ENCODE measurements at places on chromosomes 6 and 20.

DNA sequence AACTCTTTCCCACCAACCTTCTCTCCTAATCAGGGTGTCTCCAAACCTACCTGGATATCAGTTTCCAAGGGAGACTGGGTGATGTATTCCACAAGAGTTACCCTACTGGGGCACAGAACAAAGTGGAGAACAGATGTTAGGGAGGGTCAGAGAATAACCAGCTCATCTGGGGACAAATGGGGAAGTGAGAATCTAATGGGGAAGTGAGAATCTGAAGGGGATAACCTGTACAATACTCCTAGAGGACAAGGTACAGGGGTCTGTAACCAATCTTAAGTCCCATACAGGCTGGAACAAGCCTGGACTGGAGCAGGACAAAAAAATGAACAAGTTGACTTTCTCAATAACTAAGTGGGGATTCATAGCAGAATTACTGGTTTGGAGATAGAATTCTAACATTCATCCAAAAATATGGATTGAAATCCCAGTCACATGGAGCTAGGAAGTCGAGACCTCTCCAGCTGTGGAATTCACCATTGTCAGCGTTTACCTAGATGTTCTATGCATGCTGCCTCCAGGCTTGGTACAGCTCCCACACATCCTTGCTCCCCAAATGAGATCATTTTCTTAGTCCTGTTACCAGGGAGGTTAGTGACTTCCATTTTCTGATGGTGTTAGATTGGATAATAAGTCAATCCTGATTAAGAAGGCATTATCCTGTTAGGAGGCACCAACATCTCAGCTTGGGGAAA lies 214.8 kb upstream of the MOCS1 start:
- no peak for DNase-seq

DNA sequence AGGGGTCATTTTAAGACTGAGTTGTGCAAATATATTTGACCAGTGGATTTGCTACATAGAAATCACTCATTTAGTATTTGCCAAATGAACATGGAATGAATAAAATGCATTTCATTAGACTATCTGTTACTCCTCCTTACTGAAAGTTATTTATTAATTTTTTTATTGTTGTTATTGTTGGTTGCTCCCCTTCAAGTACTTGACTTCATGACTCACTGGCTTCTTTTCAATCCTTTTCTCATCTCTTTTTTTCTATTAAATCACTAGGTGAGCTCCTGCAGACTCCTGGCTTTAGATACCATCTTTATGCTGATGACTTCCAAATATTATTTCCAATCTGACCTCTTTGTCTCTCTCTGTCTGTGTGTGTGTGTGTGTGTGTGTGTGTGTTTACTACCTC lies 192.2 kb upstream of the FAM83B start:
- no peak for DNase-seq

DNA sequence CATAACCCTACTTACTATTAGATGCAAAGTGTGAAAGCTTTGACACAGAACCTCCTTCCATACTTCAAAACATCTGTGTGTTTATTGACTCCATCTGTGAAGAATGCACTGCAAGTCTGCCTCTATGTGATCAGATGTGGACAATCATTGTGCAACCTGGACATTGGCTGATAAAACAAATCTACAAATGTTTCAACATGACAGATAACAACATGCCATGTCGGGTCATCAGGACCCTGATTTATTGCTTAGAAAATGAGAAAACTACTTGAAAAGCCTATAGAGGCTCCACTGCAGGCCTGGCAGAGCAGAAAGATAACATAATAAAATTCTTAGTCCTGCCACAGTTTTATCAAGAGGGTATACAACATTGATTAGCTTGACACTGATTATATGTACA lies 1286.4 kb downstream of the GRIK2 start:
- no peak for DNase-seq

- DNase-seq, result no peak
These were observed 122.0 kb downstream of the GFRAL start for GRCh38 chr6:55449225-55449624.

DNA sequence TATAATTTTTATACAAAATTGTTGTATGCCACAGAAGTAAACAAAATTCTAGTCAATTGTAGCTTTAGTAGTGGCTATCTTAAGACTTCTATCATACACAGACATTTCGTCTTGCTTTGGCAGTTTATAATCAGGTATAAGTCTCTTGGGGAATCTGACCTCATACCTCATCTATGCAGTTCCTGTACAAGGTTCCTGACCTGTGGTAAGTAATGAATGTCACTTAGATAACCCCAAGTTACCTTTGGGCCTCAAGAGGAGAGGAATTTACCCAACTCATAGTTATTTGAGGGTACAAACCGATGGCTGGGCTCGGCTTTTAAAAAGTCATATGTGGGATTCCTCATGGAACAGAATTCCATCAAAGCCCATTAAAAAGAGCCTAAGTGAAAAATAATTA lies 58.8 kb upstream of the UNC93A start:
- no peak for DNase-seq

GRCh38 chr6:145051661-145052060 lies 683.7 kb downstream of the EPM2A start:
- DNase-seq, result no peak

DNA sequence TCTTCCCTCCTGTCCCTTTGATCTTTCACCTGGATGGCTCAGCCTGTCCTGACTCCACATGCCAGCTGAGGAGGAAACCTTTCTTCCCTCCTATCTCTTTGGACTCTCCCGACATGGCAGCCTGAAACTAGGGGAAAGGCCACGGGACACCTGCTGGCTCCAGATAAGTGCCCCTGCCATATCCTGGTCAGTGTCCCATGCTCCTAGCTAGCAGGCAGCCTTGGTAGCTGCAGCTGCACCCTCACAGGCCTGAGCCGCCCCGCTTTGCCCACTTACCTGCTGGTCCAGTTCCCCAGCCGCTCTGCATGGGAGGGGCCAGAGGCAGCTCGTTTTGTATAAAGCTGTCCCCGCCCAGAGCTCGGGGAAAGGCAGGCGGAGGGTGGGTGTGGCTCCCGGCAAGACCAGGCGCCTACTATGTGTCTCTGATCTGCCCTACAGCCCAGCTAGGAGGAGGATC lies 7.4 kb upstream of the SLC52A3 start:
- DNase-seq, result no peak

GRCh38 chr20:53748821-53749421 lies 155.3 kb upstream of the ZNF217 start:
- DNase-seq, result no peak

DNA sequence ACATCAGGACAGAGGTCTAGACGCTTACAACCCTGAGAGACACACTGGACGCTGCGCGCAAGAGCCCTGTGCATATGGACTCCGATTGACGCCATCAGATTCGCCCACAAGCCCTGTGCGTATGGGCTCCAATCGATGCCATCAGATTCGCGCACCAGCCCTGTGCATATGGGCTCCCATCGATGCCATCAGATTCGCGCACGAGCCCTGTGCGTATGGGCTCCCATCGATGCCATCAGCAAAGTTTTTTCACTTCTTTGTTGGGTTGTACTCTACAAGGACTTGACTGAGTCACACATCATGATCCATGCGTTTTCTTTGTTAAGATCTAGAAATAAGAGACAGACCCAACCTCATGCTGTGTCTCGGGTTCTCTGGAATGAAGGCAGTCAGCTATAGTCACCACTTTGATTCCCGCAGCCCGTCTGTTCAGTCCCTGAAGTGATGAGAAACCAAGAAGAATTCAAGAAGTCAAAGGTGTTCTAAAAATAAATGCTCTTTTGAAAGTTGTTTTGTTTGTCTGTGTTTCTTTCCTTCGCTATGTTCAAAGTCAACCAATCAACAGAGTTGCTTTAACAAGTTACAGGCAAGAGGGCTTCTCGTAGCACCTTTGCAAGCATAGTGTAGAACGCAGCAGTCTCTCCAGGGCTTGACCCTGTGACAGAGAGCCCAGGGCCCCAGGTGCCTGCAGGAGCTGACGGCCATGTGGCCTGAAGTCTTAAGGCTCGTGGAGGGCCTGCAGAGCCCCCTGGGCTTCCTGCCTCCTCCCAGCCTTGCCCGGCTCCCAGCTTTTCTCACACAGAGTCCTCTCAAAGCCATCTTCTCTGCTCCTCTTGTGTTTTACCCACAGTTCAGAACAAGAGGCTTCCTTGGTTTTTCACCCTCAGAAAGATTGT lies 7.9 kb downstream of the RPS6KA2 start:
- no peak for DNase-seq

GRCh38 chr20:61917474-61918145 lies 148.1 kb downstream of the TAF4 start:
- no peak for DNase-seq

DNA sequence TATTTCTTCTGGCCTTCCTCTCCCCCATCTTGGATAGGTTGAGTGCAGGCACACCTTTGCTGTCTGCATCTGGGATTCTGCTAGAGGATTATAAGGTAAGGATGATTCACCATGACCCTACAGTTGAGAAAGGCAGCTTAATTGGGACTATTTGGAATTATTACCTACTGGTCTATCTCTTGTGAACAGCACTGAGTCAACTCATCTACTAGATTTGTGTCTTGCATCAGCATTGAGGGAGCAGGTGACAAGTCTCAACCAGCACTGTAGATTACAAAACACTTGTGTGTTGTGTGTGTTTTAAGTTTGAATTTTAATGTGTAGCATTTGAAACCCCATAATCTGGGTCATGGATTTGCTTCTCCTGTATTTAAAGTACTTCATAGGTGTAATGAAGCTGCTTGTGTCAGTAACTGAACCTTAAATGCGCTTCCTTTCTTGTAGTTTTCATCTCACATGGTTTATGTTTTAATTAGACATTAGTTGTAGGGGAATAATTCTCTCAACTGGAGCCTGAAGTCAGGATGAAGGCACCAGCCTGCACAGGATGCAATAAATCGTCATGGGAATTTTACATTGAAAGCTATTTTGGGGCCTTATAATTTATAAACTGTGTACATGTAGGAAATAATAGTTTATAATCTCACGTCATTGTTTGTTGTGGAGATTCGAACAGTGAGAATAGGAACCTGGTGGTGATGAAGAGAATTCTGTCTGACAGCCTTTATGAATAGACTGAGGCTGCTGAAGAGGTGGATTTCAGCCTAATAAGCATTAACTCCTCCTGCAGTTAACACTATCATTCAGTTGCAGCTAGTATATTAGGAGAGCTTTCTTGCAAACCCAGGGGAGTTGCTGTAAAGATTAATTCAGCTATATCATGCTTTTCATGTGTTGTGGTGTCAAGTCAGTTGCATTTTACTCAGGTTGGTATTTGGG lies 125.1 kb downstream of the JARID2 start:
- no peak for DNase-seq

- no peak for DNase-seq
These were observed 126.5 kb upstream of the CITED2 start for GRCh38 chr6:139500977-139501376.

DNA sequence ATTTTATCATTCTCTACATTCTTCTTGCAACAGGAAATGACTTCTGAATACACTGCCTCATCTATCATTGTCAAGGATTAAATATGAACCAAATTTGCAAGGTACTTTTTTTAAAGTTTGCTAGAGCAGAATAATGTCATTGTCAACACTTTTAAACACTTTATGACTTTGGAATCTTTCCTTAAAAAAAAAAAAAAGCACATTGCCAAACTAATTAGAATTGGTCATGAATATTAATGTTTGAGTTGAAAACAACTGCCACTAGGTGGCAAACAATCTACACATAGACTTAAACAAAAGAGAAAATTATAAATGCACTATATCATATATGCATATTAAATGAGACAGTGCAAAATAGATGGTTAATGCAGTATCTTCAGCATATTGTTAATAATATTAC lies 32.5 kb upstream of the TMEM244 start:
- DNase-seq, result no peak

DNA sequence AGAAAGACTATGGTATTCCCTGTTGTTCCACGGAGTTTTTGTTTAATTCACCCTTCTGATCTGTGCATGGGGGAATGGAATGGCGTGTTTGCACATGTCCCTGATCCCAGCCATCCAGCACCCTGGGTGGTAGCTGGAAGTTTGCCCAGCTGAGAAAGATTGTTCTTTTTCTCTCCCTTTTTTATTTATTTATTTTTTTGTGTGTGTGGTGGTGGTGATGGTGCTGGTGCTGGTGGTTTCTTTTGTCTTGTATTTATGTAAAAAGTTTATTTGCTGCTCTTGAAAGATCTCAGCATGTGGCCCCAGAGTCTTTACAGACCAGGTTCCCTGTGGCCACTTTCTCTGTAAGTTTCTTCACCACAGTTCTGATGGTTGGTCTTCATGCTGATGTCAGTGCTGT lies 372.6 kb downstream of the UTRN start:
- DNase-seq, result no peak

GRCh38 chr20:63854766-63855362 lies 6.4 kb upstream of the ABHD16B start:
- DNase-seq, result no peak

GRCh38 chr6:42409581-42409980 lies 42.1 kb downstream of the TRERF1 start:
- no peak for DNase-seq

DNA sequence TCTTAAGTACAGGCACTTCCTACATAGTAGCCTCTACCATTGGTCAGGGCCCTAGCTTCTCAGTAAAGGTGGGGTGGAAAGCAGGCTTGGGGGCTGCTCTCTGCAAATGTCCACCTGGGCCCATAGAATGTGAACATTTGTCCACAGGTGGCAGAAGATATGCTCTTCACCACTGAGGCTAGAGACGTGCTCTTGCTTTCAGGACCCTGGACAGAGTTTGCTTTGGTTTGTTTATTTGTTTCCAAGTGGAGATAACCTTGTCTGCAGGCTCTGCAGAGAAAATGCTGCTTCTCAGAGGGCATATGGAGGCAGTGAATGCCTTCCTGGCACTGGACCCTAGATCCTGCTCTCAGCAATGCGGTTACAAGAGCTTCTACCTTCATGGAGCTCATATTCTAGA lies 129.0 kb downstream of the F13A1 start:
- no peak for DNase-seq

DNA sequence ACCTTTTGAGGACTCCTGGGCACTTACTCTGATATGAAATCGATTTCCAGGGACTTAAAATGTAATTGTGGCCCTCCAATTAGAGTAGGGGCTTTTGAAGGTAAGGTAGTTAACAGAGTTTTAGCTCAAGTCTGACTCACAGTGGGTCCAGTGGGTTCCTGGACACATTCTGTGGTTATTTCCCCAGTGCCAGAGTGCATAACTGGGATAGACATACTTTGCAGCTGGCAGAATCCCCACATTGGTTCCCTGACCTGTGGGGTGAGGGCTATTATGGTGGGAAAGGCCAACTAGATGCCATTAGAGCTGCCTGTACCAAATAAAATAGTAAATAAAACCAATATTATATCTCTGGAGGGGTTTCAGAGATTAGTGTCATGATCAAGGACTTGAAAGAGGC lies 243.8 kb upstream of the EPHA7 start:
- no peak for DNase-seq

- no peak for DNase-seq
These were observed 18.1 kb upstream of the NOL4L start for GRCh38 chr20:32603046-32603726.

- DNase-seq, result no peak
These were observed 54.3 kb downstream of the PPP1R14C start for GRCh38 chr6:150196942-150197745.

- no peak for DNase-seq
These were observed 17.6 kb upstream of the RPS6KA2 start for GRCh38 chr6:166644681-166645080.

Data from nucleus accumbens (tissue), 56 donors.